ENCODE measurements at places on chromosomes 13 and 19. TPM values are rescaled to one million over a fixed set of nuclear protein-coding genes. Genes with fewer than 3 reads are reported as not detected.
A peak's percentile ranks its signal among the peaks of the same experiment; 100 is the strongest.

The ZNF132 gene
- 12.0 TPM for total RNA-seq

DNA sequence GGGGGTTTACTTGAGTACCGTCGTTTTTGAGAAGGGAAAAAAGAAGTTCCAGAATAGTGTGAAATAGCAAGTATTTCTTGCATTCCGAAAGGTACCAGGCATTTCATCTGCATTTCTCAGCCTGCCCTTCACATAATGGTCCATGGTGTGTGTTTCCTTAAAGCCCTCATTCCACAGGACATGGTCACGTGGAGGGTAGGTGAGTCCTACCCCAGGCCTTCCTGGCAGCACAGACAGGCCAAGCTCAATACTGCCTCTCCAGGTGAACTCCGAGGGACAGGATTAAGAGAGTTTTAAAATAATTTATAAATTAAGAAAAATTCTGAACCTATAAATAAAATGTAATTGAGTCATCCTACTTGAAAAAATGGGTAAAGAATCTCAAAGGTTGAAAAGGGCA, 64.7 kb downstream of the TNFRSF19 start:
- DNase-seq = no peak
- no peak overlapping the region for H3K27ac ChIP-seq
- H3K27me3 ChIP-seq = no peaks in the 10 kb centered on the region
- H3K4me3 ChIP-seq = no peak overlapping the region
- H3K36me3 ChIP-seq = no peaks in the 10 kb centered on the region

The KIR2DL4 gene
- total RNA-seq = not detected

The MRPL57 gene
- total RNA-seq = 45.8 TPM

DNA sequence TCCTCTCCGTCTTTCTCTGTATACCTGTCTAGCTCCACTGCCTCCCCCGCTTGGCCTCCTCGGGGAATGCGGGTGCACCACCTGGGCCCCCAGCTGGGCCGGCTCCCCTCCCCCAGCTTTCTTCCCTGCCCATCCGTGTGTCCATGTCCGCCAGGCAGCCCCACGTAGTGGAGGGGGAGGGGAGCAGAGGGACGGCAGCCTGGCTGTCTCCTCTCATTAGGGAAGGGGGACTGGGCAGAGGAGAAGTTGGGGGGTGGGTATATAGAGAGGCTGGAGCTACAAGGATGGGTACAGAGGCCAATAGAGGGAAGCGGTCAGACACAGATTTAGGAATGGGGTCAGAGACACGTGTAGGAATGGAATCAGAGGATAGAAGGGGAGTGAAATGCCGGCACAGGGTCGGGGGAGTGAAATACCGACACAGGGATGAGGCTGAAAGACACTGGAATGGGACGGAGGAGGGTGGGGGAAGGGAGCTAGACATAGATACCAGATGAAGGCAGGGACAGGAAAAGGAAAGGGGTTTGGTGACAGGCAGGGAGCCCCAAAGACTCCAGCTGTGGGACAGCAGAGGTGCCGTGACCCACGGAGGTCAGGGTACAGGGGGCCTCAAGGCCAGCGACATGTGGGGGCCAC, 2.8 kb downstream of the NECTIN2 start:
- H3K4me1 ChIP-seq = peaks cover 46% of the 10 kb centered on the region
- H3K36me3 ChIP-seq = no peaks in the 10 kb centered on the region
- H3K4me3 ChIP-seq = peak overlapping the region; percentile 94
- H3K27ac ChIP-seq = peak overlapping the region; percentile 78
- DNase-seq = peak; percentile 51

- no peaks in the 10 kb centered on the region for H3K36me3 ChIP-seq
- H3K27ac ChIP-seq = peak overlapping the region; percentile 53
- no peaks in the 10 kb centered on the region for H3K27me3 ChIP-seq
- peak; percentile 67 for DNase-seq
- H3K4me3 ChIP-seq = no peak overlapping the region
Observed at GRCh38 chr19:1163283-1163933, 10.7 kb downstream of the SBNO2 start.

The LHB gene
- total RNA-seq = not detected

DNA sequence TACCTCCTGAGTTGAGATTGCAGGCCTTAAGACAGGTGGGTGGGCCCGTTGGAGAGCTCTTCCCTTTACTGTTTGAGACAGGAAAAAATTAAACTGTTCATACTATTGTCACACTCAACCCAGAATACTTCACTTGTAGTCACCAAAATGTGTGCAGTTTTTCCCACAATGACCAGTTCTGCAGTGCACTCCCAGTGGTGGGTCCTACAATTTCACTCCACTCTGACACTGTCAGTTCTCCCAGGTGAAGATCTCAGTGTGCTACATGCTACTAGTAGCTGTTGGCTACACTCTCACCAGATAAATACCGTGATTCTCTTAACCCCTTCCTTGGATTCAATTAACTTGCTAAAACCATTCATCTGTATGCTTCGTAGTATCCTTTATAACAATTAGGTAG, 2.9 kb downstream of the ZNF665 start:
- DNase-seq = no peak
- H3K27ac ChIP-seq = no peak overlapping the region
- no peaks in the 10 kb centered on the region for H3K27me3 ChIP-seq

The GRIN2D gene
- 1.3 TPM for total RNA-seq

GRCh38 chr13:41548910-41549309, 91.6 kb downstream of the RGCC start:
- no peak overlapping the region for H3K27ac ChIP-seq
- no peak for DNase-seq
- H3K36me3 ChIP-seq = no peaks in the 10 kb centered on the region
- no peaks in the 10 kb centered on the region for H3K27me3 ChIP-seq
- no peak overlapping the region for H3K4me3 ChIP-seq

GRCh38 chr13:97387485-97387839, 46.5 kb upstream of the RAP2A start:
- H3K27me3 ChIP-seq = no peaks in the 10 kb centered on the region
- peak overlapping the region; percentile 26 for H3K27ac ChIP-seq
- DNase-seq = no peak

The APOE gene
- total RNA-seq = 10,315 TPM

The TEX29 gene
- total RNA-seq = not detected

The ZNF799 gene
- 1.5 TPM for total RNA-seq

- no peaks in the 10 kb centered on the region for H3K4me1 ChIP-seq
- H3K4me3 ChIP-seq = no peak overlapping the region
- no peaks in the 10 kb centered on the region for H3K36me3 ChIP-seq
- H3K27me3 ChIP-seq = peaks cover 35% of the 10 kb centered on the region
- no peak overlapping the region for H3K27ac ChIP-seq
Observed at GRCh38 chr13:47004540-47004939, 107.7 kb upstream of the HTR2A start.

DNA sequence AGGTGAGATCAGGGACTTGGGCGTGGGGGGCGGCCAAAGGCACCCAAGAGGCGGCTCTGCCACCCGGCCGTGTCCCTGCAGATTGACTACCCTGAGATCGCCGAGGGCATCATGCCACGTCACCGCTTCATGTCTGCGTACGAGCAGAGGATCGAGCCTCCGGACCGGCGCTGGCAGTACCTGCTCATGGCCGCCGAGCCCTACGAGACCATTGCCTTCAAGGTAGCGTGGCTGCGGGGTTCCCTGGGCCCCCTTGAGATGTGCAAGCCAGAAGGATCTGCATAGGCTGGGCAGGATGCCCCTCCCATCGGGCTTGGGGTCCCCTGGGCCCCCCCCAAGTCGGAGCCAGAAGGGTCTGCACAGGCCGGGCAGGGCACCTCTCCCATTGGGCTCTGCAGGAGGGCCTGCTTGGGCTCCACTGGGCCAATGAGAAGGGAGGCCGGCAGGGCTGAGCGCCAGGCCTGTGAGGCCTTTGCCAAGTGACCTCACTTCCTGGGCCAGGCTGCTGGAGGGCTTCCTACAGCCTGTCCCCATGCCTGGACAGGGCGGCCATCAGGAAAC, 2.2 kb upstream of the AMH start:
- DNase-seq = no peak
- H3K27me3 ChIP-seq = peaks cover 24% of the 10 kb centered on the region
- peaks cover 48% of the 10 kb centered on the region for H3K36me3 ChIP-seq
- no peak overlapping the region for H3K4me3 ChIP-seq

DNA sequence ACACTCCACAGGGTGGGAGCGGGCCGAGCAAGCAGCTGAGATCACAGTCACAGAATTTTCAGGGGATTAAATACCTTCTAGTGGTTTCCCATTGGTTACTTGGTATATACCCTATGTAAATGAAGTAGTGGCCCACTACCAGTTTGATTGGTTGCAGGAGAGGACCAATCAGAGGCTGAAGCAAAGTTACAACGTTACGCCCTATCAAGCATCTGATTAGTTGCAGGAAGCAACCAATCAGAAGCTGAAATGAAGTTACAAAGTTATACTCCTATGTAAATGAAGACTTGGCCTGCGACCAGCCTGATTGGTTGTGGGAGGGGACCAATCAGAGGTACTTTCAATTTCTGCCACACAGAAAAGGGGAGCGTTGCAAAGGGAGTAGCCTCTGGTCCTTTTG, 474.0 kb downstream of the COG6 start:
- H3K4me3 ChIP-seq = no peak overlapping the region
- H3K27ac ChIP-seq = no peak overlapping the region
- no peak for DNase-seq
- H3K36me3 ChIP-seq = no peaks in the 10 kb centered on the region
- H3K4me1 ChIP-seq = no peaks in the 10 kb centered on the region

DNA sequence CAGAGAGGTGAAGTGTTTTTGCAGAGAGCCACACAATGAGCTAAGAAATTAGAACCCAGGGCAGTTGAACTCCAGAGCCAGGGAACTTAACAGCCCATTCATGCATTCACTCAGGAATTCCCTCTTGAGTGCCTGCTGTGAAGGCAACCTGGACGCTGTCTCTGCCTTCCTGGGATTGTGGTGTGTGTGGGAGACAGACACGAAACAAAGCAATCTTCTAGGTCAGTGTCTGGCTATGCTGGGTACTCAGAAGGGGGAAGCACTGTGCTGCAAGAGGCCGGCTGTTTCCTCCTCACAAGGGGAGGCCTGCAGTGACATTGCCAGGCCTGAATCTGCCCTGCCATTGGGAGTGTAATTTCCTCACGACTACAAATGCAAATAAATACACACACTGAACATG, 9.7 kb downstream of the BCKDHA start:
- peaks cover 26% of the 10 kb centered on the region for H3K4me1 ChIP-seq
- DNase-seq = no peak
- H3K27me3 ChIP-seq = no peaks in the 10 kb centered on the region
- H3K4me3 ChIP-seq = no peak overlapping the region

DNA sequence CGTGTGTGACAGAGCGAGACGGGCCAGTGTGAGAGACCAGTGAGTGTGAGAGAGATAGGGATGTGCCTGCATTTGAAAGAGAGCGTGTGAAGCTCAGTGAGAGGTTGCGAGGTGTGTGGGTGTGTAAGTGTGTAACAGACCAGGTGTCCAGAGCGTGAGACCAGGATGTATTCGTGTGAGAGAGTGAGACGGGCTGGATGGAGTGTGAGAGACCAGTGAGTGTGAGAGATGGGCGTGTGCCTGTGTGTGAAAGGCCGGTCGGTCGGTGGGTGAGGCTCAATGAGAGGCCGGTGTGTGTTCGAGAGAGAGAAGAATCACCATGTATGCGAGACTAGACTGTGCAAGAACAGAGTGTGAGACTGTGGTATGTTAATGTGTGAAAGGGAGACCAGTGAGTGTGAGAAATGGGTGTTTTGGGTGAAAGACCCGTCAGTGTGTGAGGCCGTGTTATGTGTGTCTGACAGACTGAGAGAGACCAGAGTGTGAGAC, 679 bp downstream of the ZNF471 start:
- H3K27me3 ChIP-seq = no peaks in the 10 kb centered on the region
- H3K36me3 ChIP-seq = no peaks in the 10 kb centered on the region
- H3K4me1 ChIP-seq = peaks cover 4% of the 10 kb centered on the region

The KLK2 gene
- 0.61 TPM for total RNA-seq

The NLRP11 gene
- total RNA-seq = not detected

DNA sequence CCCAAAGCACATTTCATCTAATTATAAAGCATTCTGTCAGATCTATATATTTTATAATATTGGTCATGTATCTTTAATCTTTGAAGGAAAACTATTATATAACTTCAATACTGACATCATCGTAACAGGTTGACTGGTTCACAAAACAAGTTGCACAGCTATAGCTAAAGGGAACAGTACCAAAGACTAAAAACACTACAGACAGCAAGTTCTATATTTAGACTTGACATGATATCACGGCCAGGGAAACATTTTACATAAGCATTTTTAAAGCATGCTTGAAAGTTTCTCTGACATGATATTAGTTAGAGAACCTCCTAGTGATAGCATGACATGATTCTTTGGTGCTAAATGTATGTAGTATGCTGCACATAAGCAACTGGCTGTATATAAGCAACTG, 182.5 kb downstream of the NDFIP2 start:
- H3K4me1 ChIP-seq = no peaks in the 10 kb centered on the region
- H3K4me3 ChIP-seq = no peak overlapping the region
- H3K36me3 ChIP-seq = no peaks in the 10 kb centered on the region
- H3K27me3 ChIP-seq = no peaks in the 10 kb centered on the region
- no peak for DNase-seq

- no peak overlapping the region for H3K4me3 ChIP-seq
- H3K4me1 ChIP-seq = no peaks in the 10 kb centered on the region
- no peak for DNase-seq
- no peak overlapping the region for H3K27ac ChIP-seq
- H3K27me3 ChIP-seq = no peaks in the 10 kb centered on the region
- no peaks in the 10 kb centered on the region for H3K36me3 ChIP-seq
Observed at GRCh38 chr13:39419068-39419467, 183.9 kb downstream of the LHFPL6 start.

- H3K4me3 ChIP-seq = no peak overlapping the region
- no peaks in the 10 kb centered on the region for H3K4me1 ChIP-seq
- DNase-seq = no peak
- H3K36me3 ChIP-seq = no peaks in the 10 kb centered on the region
Observed at GRCh38 chr19:29564574-29565005, 38.8 kb downstream of the VSTM2B start.

DNA sequence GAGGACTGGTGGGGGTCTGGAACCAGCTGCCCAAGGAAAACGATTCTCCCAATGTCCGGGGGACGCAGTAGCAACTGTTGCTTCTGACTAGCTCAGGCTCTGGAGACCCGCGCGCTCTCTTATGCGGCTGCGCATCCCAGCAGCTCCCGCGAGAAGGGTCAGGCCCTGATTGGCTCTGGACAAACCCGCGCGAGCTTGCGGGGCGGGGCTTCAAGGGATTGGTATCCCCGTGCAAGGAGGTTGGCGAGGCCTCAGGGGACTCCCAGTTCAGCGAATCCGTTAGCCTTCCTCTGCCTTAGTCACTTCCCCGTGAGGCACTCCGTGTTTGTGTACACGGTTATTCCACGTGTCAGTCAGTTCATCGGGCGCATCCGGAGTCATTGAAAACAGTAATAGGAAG, 20.2 kb downstream of the SIGLECL1 start:
- H3K4me3 ChIP-seq = no peak overlapping the region
- no peak overlapping the region for H3K27ac ChIP-seq
- no peaks in the 10 kb centered on the region for H3K36me3 ChIP-seq
- H3K4me1 ChIP-seq = no peaks in the 10 kb centered on the region

The ZNF829 gene
- total RNA-seq = 4.8 TPM

GRCh38 chr19:13850910-13851733, 25.8 kb upstream of the NANOS3 start:
- H3K4me1 ChIP-seq = peaks cover 34% of the 10 kb centered on the region
- H3K36me3 ChIP-seq = no peaks in the 10 kb centered on the region
- no peaks in the 10 kb centered on the region for H3K27me3 ChIP-seq
- no peak overlapping the region for H3K4me3 ChIP-seq

Measured in adrenal gland (tissue), 19 donors.